ENCODE measurements at places on chromosomes 7 and 10.

DNA sequence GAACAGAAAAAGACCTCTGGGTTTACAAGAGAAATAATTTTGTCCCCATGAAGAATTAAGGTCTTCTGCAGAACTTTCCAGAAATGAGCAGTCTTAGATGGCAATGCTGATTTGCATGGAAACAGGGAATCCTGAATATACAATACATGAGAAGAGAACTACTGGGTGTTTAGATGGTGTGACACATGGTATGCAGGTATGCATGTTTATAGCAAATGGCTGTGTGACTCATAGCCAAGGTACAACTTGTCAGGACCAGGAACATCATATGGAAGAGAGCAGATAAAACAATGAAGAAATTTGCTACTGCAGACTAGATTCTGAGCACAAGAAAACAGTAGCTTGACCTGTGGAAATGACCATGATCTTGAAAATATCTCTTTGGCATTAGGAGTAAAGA lies 907.8 kb downstream of the GATA3 start:
- ATAC-seq = no peak

- no peak for ATAC-seq
Observed at GRCh38 chr7:13839063-13839462, 150.4 kb downstream of the ETV1 start.

DNA sequence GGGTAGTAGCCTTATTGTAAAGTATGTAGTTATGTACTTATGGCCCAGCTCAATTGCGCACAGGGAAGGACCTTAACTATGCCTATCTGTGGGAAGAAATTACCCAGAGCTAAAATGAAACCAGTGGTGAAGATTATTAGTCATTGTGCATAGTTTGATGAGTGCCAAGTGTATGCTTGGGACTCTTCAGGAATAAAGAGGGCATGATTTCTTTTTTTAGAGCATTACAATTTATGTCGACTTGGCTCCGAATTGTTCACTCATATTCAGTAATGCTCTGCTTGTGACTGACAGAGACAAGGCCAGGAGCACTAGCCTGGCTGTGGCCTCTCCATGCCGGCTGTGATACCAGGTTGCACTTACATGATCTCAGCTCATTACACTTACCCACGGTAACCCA lies 269.5 kb downstream of the TRIL start:
- no peak for ATAC-seq

GRCh38 chr7:82263920-82264782 lies 179.4 kb downstream of the CACNA2D1 start:
- peak; percentile 44 for ATAC-seq

GRCh38 chr10:132115732-132116131 lies 50.0 kb downstream of the JAKMIP3 start:
- ATAC-seq = no peak

GRCh38 chr7:28701731-28702130 lies 256.4 kb downstream of the TRIL start:
- no peak for ATAC-seq

DNA sequence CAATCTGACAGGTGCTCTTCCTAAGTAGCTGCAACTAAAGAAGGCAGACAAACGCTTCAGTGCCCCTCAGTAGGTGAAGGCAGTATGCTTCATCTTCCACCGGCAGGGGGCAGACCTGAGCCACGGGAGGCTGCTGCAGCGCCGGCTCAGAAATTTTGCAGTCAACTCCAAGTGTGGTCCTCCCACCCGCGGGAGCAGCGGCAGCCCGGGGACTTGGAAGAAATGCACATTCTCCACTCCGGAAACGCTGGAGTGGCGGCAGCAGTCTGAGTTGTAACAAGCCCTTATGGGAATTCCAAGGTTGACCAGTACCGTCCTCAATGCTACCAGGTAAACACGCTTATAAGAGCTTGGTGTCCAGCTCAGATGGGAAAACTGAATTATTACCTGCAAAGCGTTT lies 3.4 kb downstream of the IGFBP3 start:
- ATAC-seq = no peak

DNA sequence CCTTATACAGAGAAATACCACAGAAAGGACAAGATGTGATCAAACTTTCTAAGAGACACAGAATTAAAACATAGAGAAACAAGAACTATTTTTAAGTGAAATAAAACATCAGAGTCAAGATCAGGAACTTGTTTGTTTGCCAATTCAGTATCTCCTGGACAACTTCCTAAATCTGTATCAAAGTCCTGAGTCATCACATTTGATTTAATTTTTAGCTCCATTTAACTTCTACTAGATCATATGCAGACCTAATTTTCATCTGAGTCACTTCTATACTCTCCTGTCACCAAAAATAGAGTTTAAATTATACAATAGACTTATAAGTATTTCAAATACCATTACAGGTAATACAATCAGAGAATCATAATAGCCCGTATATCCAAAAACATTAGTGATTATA lies 268.1 kb downstream of the PRKG1 start:
- no peak for ATAC-seq

DNA sequence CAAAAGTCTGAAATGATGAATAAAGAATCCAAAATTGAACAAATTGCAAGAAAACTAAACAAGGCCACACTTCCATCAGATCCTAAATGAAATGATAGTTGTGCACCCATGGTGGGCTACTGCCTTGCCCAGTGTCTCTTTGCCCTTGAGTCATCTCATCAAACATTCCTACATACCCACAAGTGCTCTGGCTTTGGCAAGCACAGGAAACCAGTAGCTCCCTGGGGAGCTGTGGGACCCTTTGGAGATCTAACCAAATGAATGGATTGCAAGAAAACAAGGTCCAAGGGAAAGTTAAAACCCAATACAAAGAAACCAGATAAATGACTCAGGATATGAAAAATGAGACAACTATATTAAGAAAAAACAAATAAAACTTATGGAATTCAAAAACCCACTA lies 129.8 kb upstream of the TMEM229A start:
- ATAC-seq = no peak

GRCh38 chr10:14543904-14544210 lies 213.1 kb upstream of the FRMD4A start:
- ATAC-seq = no peak

DNA sequence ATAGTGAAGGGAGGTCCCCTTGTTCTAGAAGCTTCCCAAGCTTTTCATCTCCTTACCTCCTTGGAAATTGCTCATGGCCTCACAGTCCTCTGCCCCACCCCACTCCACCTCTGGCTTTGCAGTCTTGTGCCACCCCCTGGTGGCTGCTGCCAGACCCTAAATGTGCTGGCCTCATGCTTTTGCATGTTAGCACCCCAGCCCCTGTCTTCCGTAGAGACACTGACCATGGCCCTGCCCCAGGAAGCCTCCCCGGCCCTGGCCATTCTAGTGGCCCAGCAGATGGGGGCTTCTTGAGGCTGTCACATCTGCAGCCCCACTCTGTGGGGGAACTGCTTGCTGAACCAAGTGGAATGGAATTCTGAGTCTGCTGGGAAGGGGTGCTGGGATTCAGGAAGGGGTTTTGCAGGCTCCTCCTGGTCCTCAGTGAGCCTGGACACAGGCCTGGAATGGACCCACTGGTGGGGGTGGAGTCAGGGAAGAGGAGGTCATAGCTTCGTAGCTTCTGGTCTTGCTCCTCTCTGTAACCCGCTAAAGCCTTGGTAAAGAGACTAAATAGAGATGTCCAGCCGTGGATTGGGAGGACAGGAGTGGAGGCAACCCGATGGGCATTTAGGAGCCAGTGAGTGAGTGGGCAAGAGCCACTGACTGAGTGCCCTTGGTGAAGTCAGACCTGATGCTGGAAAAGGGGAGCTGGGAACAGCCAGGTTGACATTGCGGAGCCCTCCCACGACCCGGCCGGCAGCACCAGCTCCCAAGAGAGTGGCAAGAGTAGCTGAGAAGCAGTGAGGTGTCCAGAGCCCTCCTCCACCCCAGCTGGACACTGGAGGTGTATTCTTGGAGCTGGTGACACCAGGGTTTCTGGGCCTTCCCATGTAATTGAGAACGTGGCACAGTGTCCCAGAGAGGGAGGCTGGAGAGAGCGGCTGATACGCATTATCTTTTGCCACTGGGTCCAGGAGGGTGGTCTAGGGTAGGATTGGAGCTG lies 20.9 kb downstream of the RAMP3 start:
- no peak for ATAC-seq

- ATAC-seq = peak; percentile 88
Observed at GRCh38 chr7:38107486-38107893, 70.6 kb upstream of the STARD3NL start.

GRCh38 chr10:86960003-86960862 lies 1.8 kb downstream of the SNCG start:
- peak; percentile 37 for ATAC-seq

DNA sequence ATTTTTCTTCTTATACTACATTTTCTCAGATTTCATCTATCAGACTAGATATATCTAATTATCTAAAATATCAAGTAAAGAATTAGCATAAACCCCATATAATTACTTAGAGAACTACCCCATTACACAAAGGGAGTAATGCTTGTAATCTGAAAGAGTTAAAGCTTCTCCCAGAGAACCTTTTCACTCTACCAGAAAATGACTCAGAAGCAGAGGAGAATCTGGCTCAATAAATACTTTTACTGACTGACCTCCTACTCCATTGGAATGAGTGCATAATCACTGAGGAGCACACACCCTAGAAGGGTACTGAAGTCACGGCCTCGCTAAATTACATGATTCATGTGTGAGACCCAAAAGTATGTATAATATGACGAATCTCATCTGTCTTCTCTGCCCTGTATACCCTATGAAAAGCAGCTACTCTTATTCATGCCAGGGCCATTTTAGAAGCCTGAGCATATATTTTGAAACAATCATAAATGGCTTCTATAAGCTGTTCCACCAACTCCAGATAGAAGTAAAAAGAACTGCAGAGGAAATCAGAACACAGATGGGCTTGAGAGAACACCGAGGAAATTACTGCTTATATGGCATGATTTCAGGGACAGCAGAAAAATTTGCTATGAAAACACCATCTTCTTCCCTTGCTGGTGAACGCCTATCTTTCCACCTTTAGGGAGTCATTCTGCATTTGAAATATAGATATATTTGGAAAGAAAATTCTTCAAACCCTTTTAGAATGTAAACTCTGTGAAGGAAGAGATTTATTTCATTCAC lies 32.7 kb downstream of the DNMBP start:
- peak; percentile 46 for ATAC-seq

DNA sequence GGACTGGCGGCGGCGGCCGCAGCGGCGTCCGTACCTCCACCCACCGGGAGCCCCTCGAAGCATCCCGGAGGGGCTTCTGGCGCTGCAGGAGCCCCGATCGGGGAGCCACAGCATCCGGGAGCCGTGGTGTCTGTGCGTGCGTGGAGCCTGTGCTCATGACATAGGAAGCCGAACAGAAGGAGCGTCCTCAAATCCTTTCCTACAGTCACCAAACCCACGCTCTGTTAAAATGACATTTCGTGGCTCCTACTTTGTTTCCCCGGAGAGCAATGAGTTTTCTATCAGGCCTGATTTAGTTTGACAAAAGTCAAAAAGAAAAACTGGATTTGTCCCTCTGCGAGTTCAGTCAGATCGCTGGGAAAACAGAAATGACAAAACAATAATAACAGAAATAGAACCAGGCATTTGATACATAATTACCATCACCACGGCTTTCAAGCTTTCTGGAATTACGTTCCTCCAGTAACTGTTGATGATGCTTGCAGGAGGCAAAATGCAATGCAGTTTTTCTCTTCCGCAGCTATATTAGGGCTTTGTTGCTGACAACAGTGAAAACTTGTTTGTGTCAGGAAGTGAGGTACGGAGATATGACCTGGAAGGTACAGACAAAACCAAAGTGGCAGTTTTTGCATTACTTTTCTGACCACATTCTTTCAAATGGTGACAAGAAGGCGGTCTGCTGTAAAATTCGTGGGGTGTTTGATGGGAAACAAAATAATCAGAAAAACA lies 219.3 kb upstream of the MKLN1 start:
- ATAC-seq = no peak

- ATAC-seq = no peak
Observed at GRCh38 chr10:89203237-89203636, 3.9 kb downstream of the CH25H start.

- no peak for ATAC-seq
Observed at GRCh38 chr7:153912211-153912610, 140.0 kb upstream of the DPP6 start.
